ENCODE measurements at places on chromosomes 12 and 14.

GRCh38 chr14:90608929-90609341 lies 207.3 kb downstream of the TTC7B start:
- no peak for DNase-seq

DNA sequence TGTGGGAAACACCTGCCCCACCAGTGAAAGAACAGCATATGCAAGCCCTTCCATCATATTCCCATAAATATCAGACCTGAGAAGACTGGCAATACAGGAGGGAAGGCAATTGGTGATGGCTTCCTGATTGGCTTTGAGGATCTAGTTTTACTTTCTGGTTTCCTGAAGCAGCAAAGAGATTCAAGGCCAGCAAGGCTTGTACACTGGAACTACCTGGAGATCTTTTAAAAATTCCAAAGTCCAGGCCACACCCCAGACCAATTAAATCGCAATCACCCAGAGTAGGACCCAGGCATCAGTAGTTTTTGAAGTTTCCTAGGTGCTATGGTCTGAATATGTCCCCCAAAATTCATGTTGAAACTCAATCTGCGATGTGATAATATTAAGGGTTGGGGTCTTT lies 2.9 kb upstream of the TEP1 start:
- no peak for DNase-seq

GRCh38 chr12:110543252-110543959 lies 39.7 kb downstream of the PPTC7 start:
- no peak for DNase-seq

DNA sequence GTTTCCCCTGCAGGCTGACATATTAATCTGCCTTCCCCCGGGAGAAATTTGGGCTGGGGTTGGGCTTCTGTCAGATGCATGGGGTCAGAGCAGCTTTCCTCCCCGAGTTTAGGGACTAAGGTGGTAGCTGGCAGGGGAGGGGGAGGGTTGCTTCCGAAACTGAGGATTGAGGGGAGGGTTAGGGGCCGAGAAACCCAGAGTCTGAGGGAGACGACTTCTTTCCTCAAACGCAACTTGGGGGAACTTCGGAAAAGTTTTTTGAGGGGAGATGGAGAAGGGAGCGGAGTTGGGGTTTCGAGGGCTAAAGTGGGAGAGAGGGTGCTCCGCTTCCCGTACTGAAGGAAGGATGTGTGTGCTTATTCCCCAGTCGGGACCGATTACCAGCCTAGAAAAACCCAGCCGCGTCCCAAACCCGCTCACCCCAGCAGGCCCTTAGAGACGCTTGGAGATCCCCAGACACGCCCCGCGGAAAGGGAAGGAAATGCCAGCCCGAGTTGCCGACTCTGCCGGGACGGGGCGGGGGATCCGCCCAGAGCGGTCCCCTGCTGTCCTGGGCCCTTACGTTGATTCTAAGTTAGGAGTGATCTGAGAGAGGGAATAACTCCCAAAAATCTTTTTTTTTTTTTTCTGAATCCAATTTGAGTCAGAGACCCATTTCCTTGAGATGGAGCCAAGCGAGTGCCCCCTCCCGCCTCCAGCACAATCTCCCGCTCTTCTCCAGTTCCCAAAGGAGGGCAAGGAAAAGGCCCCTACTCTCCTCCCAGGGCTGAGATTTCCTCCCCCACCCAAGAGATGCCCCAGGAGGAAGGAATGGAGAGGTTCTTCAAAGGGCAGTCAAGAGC lies 61.9 kb downstream of the SMUG1 start:
- DNase-seq = no peak

DNA sequence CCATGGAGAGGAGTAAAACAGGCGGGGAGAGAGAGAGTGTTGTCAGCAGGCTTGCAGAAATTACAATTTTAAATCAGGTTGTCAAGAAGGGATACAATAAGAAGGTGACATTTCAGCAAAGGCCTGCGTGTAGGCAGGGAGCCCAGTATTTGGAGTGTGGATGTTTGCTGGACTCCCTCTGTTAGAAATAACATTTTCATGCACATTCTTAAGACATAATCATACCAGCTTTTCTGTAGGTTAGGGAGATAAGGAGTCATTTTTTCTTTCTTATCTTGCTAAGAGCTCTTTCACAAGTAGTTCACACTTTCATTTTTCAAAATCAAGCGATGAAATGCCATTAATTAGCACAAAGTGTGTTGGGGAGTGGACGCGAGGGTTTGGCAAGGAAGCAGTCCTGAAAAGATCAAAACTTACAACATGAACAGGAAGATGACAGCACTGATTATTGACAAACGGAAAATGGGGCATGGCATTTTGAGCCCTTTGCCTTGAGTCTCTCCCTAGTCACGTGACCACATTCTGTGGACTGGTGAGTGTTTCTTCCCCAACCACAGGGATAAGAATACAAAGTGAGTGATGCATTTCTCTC lies 160.2 kb downstream of the DAD1 start:
- DNase-seq = peak; percentile 12

DNA sequence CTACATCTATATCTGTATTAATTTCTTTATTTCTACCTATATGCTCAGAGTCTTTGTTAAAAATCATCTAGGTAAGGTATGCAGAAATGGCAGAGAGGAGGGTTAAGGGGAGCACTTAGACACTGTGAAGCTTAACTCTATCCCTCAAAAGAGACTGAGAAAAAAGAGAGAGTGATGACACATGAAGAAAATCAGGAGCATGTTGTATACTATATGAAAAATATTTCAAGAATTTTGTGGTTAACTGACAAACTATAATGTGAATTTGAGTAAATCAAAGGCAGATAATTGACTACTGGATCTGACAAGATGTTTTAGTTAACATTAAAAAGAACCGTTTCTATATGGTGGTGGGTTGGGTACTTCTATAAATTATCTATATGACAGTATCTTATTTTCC lies 1814.2 kb upstream of the SEL1L start:
- DNase-seq = no peak

GRCh38 chr12:25251769-25252168 lies 1.0 kb upstream of the KRAS start:
- DNase-seq = no peak

GRCh38 chr12:54984658-54985376 lies at the start of gene TESPA1:
TESPA1 (minus strand) TSS chr12:54984762; CDS start chr12:54974562, 10,200 bp downstream.
- DNase-seq = peak; percentile 69

DNA sequence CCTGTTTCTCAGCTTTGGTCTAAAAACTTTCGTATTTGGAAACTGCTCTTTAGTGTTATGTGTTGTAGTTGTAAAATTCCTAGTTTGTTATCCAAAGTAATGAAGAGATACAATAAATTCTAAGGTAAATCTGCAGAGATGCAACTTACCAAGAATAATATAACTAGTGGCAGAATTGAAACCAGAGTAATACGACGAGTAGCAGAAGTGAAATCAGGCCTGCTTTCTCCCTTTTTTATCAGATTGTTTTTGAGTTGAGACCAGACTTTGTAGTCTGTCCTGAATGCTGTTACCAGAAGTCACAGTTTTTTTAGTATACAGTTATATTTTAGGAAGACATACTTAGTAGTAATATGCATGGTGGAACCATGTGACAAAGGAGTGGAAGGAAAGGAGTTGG lies 12.5 kb downstream of the PAPOLA start:
- DNase-seq = no peak

GRCh38 chr12:126389220-126389841 lies 1324.1 kb downstream of the AACS start:
- no peak for DNase-seq

GRCh38 chr14:60805841-60806430 lies 71.4 kb downstream of the MNAT1 start:
- DNase-seq = no peak

- DNase-seq = peak; percentile 31
Observed at GRCh38 chr14:45251912-45252311, 1.1 kb downstream of the MIS18BP1 start.

- DNase-seq = no peak
Observed at GRCh38 chr12:106078358-106079010, 60.3 kb downstream of the NUAK1 start.

GRCh38 chr14:88351966-88352691 lies 29.1 kb upstream of the KCNK10 start:
- DNase-seq = no peak

DNA sequence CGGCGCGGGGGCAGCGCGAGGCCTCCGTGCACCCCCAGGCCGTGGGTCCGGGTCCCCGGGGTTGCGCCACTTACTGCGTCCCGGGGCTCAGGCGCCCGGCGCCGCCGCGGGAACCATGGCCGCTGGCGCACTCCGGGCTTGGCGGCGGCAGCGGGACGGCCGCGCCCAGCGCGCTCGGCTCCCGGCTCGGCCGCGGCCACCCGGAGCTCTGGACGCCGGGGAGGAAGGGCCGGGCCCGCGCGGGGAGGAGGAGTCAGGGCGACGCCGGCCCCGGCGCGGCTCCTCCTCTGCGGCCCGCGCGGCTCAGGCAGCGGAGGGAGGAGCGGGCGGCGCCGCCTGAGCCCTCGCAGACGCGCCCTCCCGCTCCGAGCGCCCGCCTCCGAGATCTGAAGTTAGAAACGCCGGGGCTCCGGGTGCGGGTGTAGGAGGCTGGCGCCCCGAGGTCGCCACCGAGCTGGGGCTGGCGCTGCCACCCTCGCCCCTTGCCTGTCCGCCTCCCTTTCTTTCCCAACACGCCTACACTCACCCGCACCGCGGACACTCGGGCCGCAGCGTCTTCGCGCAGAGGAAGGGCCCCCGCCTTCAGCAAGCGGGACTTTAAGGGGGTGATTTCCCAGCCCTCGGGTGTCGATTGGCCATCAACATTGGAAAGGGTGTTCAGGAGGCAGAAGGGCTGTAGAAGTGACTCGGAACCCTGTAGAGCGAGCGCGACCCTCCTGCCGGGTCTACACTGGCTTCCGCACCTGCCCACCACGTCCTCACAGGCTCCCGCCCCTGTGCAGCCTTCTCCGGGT lies at the start of gene NIN:
NIN (minus strand) TSS at position 231 of the 794 bp plus-strand sequence. CDS start 9,106 bp downstream, outside the sequence.
- DNase-seq = peak; percentile 77

DNA sequence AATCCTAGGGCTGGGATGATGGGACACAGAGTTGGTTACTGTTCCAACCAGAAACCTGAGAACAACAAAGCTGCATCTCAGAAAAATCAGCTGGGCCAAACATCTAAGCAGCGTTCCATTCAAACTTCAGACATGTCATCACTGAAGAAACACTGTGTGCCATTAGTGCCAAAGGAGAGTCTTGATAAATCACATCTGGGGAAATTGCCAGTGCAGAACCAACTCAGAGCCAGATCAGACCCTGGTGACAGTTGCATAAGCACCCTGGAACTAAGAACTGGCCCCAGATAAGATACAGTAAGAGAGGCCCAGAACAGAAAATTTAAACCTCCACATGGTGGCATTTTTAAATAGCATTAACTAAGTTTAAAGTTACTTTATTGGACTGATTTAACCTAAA lies 482.8 kb downstream of the PRKD1 start:
- no peak for DNase-seq

- DNase-seq = no peak
Observed at GRCh38 chr12:64998371-64999147, 122.5 kb downstream of the WIF1 start.

- peak; percentile 65 for DNase-seq
Observed at GRCh38 chr14:44961151-44961553, 595 bp downstream of the KLHL28 start.

DNA sequence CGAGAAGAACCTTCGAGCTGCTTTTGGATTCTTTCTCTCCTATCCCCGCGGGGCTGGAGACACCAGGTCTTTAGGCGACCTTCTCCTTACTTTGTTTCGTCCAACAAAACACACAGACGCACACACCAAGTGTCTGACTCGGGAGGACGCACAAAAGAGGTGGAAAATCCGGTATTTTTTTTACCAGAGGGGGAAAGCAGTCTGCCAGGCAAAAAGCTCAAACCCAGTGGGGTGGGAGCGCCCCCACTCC lies 2.1 kb downstream of the SIX4 start:
- no peak for DNase-seq

DNA sequence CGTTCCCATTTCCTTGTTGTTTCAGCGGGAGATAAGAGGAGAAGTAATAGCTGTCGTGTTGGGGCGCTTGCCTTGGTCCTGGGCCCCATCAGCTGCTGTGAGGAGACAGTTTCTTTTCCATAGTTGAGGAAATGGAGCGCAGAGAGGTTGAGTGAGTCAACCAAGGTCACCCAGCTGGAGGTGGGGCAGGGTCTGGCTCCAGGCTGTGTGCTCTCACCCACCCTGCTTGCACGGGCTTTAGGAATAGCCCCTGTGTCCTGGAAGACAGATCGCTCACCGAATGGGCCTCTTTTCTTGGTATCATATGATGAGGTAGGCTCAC lies 165.7 kb upstream of the RTL1 start:
- no peak for DNase-seq

- no peak for DNase-seq
Observed at GRCh38 chr12:112172556-112173324, 47.4 kb downstream of the TRAFD1 start.

GRCh38 chr14:40282196-40282595 lies 850.0 kb upstream of the FBXO33 start:
- no peak for DNase-seq

DNA sequence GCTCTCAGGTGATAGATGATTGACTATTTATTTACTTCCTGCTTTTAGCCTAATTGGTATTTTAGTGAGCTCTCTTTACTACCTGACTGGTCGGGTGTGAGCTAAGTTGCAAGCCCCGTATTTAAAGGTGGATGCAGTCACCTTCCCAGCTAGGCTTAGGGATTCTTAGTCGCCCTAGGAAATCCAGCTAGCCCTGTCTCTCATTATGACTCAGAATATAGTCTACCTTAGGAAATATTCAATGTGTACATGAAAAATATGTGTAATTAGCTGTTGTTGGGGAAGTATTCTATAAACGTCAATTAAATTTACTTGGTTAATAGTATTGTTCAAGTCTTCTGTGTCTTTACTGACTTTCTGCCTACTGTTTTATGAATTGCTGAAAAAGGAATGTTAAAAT lies 306.9 kb upstream of the DIO2 start:
- DNase-seq = no peak

DNA sequence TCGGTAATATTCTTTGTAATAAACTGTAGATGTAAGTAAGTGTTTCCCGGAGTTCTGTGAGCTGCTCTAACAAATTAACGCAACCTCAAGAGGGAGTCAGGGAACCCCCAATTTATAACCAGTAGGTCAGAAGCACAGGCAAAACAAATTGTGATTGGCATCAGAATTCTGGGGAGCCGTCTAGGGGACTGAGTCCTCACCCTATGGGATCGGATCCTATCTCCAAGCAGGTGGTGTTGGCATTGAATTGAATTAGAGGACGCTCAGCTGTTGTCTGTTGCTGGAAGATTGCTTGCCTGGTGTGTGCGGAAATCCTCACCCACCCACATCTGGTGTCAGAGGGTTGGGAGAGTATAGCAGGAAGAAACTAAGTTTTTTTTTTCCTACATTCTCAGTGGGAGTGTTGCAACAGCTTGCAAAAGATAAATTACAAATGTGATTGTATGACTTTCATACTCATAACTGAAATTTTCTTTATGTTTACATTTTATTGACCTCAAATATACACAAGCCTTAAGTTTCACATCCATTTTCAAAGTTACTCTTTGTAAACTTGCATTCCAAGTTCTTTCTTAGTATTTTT lies 5.5 kb downstream of the TMEM52B start:
- no peak for DNase-seq

Measured in hematopoietic multipotent progenitor cell treated with erythropoietin and hydrocortisone succinate and interleukin-3 and kit ligand, for 15 days (in vitro differentiated cells).